ENCODE measurements at places on chromosomes 12 and 14.
A peak's percentile ranks its signal among the peaks of the same experiment; 100 is the strongest.

DNA sequence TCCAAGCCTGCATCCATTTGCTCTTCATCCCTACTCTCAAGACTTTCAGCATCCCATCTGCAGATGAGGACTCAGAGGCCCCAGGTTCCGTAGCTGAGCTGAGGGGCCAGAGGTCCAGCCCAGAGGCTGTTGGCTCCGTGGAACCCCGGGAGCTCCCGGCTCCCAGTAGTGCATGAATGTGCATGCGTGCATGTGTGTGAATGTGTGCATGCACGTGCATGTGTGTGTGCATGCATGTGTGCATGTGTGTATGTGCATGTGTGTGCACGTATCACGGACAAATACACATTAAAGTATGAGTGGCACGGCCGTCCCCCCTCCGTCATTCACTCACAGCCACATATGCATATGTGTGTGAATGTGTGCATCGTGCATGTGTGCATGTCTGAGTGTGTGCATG, 149.9 kb downstream of the KIF26A start:
- DNase-seq: peak; percentile 6

DNA sequence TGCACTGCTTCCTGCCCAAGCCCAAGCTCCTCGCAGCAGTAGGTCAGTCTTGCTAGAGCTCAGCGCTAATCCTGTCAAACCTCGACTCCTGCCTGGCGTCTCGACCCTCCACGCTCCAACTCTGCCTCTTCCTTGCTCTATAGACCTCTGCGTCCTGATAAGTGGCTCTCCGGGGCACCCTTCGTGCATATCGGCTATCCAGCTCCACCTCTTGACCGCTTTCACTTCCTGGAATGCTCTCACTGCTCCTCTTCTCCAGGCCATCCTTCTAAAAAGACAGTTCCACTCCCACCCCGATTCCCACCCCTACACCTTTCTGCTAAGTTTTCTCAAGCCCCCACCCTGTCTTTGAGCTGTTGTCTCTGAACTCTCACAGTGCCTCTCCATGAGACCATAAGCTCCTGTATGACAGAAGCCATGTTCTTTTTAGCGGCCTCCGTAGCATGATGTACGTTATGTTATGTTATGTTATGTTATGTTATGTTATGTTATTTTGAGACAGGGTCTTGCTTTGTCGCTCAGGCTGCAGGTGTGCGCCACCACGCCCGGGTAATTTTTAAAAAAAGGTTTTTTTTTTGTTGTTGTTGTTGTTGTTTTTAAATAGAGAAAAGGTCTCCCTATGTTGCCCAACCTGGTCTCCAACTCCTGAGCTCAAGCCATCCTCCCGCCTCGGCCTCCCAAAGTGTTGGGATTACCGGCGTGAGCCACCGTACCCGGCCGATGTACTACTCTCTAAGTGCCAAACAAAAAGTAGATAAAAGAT, 601 bp downstream of the COX14 start:
- DNase-seq: no peak

DNA sequence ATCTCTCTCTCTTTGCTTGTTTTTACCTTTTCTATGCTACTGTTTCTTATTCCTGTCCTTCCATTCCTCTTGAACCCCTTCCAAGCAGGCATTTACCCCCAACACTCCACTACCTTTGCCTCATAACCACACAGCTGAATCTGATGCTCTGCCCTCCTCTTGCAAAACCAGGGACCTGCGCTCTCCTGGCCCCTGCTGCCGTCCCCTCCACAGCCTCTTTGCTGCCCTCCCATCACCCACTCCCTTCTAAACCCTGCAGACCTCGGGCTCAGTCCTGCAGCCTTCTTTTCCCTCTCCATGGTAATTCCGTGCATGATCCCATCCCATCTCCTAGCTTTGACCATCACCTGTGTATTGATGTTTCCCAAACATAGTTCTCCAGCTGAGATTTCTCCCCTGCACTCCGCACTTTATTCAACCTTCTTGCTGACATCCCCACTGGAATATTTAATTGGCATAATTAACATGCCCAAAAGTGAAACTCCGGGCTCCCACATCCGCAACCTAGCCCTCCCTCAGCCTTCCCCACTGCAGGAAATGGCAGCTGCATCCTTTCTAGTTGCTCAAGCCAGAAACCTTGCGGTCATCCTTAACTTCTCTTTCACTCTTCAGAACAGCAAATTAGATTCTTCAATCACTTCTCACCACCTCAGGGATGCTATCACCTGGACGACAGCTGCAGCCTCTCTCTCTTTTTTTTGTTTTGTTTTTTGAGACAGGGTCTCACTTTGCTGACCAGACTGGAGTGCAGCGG, 16.0 kb downstream of the FIGNL2 start:
- no peak for DNase-seq

GRCh38 chr14:24390701-24391468, 7.9 kb upstream of the NYNRIN start:
- no peak for DNase-seq

- no peak for DNase-seq
Observed at GRCh38 chr14:57753821-57754220, 112.1 kb downstream of the SLC35F4 start.

- DNase-seq: no peak
Observed at GRCh38 chr12:92488735-92489134, 214.1 kb upstream of the PLEKHG7 start.

DNA sequence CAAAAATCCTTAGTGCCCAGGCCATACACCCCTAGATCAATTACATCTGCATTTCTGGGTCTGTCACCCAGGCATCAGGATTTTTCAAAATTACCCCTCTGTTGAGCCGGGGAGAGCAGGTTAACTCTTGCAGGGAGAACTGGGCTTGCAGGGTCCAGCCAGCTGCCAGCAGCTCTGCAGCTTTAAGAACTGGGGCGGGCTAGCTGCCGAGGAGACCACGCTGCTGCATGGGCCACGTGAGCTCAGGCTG, at the start of gene DGLUCY:
Gene DGLUCY, plus strand, starts transcription at position 245 of the 250 bp plus-strand sequence. CDS start 46,222 bp downstream, outside the sequence.
- peak; percentile 81 for DNase-seq

- no peak for DNase-seq
Observed at GRCh38 chr12:122238861-122239260, 13.0 kb upstream of the DIABLO start.

GRCh38 chr14:44780989-44781388, 180.8 kb downstream of the KLHL28 start:
- DNase-seq: no peak

DNA sequence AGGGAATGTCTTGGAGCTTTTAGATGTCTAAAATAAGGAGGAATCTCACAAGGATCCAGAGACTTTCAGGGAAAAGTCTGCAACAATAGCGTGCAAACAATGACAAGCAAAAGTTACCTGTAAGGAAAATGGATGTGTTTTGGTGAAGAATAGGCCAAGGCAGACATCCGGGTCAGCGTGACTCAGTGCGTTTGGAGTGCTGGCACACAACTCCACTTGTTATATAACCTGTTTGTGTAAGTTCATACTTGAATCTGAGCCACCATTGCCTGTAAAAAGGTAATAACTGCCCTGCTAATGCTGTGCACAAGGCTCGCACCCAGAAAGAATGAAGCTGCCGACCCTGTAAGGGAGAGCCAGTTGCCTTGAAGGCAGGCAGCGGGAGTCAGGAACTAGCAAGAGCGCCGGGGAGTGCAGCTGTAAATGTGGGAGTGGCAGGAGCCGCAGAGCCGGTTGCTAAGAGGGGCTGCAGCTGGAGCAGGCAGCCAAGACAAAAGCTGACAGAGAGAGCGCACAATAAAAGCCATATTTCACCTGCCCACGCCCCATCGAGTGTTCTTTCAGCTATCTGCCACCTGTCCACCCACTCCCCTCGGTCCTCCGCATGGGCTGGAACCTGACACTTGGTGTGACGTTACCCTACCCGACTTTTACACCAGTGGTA, 638.5 kb upstream of the MIS18BP1 start:
- no peak for DNase-seq

GRCh38 chr12:120720234-120720986, 5.2 kb upstream of the ACADS start:
- no peak for DNase-seq

DNA sequence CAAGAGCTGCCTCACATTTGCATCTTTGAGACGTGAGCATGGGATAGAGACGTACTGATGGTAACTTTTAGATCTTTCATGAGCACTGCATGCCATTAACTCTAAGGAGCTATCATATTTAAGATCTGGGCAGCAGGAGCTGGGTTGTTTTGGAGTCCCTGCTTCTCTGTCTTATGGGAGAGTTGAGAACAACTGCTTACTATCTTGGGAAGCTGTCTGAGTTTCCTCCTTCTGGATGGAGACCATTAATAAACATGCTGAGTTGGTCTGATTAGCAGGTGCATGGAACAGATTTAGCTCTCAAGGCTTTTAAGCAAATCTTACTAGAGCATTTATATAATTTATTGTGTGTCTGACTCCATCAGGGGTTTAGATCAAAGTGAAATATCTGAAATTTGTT, 119.3 kb upstream of the CCDC198 start:
- no peak for DNase-seq

DNA sequence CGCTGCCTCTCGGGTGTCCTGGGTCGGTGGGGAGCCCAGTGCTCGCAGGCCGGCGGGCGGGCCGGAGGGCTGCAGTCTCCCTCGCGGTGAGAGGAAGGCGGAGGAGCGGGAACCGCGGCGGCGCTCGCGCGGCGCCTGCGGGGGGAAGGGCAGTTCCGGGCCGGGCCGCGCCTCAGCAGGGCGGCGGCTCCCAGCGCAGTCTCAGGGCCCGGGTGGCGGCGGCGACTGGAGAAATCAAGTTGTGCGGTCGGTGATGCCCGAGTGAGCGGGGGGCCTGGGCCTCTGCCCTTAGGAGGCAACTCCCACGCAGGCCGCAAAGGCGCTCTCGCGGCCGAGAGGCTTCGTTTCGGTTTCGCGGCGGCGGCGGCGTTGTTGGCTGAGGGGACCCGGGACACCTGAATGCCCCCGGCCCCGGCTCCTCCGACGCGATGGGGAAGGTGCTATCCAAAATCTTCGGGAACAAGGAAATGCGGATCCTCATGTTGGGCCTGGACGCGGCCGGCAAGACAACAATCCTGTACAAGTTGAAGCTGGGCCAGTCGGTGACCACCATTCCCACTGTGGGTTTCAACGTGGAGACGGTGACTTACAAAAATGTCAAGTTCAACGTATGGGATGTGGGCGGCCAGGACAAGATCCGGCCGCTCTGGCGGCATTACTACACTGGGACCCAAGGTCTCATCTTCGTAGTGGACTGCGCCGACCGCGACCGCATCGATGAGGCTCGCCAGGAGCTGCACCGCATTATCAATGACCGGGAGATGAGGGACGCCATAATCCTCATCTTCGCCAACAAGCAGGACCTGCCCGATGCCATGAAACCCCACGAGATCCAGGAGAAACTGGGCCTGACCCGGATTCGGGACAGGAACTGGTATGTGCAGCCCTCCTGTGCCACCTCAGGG, 679 bp downstream of the ARF6 start:
- DNase-seq: no peak

- no peak for DNase-seq
Observed at GRCh38 chr12:71947645-71948105, 9.0 kb downstream of the TPH2 start.

DNA sequence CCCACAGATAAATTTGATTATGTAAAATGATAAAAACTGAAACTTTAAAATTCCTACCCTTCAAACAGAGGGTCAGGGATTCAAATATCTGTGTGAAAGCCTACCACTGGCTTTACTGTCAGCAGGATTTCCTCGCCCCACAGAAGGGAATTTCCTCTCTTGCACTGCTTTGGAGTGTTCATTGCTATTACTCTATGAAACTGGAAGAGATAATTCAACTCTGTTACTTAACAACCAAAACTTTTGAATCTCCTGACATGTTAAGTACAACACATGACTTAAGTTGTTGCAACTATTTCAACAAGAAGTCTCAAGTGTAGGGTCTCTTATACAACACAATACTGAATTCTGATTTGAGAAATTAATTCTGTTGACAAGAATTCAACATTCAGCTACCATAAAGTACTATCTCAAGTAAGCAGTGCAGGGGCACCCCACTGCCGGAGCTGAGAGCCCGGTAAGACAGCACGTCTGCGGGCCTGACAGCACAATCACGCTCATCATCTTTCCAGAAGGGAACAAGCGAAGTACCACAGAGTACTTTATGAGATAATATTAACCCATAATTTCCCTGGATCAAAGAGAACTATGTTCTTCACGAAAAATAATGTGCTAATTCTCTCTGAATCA, 22.9 kb downstream of the DICER1 start:
- DNase-seq: no peak

DNA sequence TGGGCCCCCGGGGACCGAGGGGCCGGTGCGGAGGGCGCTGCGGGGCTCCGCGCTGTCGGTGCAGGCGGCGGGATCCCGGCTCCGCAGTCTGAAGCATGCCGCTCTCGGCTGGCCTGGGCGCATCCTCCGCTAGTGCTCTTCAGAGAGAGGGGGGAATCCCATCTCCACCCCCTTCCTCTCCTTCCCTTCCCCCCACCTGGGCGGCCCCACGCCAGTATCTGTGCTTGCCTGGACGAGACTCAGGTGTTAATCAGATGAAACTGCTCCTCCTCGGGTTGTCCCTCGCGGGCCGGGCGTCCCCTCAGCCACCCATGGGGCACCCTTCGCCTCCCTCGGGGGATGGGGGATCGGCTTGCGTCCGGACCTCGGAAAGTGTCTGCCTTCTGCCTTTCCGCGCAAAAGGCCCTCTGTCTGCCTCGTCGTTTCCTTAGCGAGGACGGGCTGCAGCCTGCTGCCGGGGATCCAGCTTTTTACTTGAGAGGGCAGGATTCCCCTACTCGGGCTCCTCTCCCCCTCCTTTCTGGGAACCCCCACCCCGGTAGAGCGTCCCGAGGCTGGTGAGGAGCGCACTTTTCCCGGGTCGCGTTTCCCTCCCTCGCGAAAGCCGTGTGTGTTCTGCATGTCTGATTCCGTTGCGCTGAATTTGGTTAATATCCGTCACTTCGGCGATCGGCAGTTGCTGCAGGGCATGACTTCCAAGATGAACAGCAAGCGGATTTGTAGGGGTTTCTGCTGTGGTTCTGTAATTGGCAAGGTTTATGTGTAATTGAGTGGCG, 1.1 kb downstream of the GPHN start:
- peak; percentile 38 for DNase-seq

- DNase-seq: peak; percentile 83
Observed at GRCh38 chr12:121466794-121467637, 67.1 kb downstream of the RNF34 start.

- no peak for DNase-seq
Observed at GRCh38 chr14:67551940-67552339, 18.9 kb downstream of the PLEKHH1 start.

DNA sequence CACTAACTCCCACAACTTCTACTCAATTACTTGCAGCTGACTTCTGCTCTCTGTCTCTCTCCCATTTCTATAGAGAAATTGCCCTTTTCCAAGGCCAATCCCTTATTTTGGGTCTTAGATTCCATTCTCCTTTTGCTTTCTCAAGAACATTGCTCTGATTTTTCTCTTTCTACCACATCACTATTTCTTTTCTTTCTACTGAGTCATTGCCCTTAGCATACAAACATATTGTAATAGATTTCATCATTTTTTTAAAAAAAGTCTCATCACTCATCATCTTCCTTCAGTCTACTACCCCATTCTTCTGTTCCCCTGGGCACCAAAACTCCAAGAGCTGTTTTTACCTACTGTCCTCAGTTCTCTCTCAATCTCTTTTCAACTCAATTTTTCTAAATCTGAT, 4.4 kb upstream of the KCNA1 start:
- DNase-seq: no peak

- peak; percentile 28 for DNase-seq
Observed at GRCh38 chr14:59252772-59253500, 64.5 kb downstream of the DAAM1 start.
